ENCODE measurements at places on chromosomes 2 and 18. TPM values are rescaled to one million over a fixed set of nuclear protein-coding genes. Genes with fewer than 3 reads are reported as not detected.

The GAREM1 gene
- total RNA-seq, result 5.5 TPM

The TOGARAM2 gene
- total RNA-seq, result under 0.01 TPM

GRCh38 chr2:38672445-38673391 is 6.8 kb downstream of the GALM start:
- DNase-seq, result no peak

DNA sequence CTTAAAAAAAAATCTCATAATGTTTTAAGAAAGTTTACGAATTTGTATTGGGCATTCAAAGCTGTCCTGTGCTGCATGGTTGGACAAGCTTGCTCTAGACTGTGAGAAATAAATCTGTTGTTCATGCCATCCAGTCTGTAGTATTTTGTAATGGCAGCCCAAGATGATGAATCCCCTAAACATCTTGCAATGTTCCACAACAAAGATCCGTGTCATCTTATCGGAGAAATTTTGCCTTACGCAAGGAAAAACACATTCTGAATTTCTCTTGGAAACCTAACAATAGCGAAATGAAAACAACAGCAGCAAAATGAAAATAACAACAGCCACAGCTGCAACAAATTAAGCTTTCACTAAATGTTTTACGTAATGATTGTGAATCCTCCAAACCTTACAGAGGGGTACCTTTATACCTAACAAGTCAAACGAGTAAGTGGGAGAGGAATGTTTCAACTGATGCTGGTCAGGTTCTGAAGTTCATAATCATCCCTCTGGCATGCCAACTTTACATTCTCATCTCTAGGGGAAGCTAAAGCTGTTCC is 76.1 kb upstream of the RNU4ATAC start:
- DNase-seq, result no peak

DNA sequence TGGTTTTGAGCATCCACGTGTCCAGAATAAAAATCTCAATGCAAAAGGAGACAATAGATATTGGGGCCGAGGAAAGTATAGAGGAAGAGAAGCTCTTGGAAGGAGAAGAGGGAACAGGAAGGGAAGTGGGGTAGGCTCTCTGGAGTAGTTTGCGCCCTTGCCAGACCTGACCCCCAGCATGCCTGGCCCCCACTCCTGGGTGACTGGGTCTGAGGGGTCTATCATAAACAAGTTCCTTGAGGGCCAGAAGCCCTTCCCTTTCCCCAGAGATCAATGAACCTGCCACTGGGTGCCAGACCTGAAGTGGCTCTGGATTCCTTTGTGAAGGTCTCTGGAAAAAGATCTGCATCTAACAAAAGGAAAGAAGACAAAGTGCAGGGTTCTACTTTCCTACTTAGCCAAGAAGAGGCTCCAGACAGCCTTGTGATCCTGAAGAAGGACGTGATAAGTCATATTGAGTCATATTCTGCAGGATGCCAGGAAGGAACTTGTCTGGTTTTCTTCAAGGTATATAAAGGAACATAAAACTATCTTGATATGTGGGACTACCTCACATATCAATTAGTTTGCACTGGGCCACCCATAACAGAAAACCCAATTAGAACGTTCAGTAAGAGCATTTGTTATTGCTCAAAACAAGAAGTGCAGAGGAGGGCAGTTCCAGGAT is 18.7 kb upstream of the ATOH8 start:
- DNase-seq, result peak; percentile 83

DNA sequence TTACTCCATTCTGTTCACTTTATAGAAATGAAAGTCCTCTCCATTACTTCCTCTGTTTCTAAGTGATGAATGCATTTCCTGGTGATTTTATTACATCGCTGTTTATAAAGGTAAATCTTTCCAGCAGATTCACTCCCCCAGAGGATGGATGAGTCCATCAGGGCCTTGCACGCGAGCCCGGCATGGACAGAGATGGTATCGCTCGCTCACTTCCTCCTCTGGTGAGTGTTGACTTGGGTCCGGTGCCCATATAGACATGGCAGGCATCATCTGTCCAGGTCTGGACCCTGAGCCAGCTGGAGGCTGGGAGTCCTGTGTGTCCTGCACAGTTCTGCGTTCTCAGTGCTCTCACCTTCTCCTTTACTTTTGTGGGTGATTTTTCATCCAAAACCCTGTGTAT is 733.6 kb upstream of the SALL3 start:
- no peak for DNase-seq

DNA sequence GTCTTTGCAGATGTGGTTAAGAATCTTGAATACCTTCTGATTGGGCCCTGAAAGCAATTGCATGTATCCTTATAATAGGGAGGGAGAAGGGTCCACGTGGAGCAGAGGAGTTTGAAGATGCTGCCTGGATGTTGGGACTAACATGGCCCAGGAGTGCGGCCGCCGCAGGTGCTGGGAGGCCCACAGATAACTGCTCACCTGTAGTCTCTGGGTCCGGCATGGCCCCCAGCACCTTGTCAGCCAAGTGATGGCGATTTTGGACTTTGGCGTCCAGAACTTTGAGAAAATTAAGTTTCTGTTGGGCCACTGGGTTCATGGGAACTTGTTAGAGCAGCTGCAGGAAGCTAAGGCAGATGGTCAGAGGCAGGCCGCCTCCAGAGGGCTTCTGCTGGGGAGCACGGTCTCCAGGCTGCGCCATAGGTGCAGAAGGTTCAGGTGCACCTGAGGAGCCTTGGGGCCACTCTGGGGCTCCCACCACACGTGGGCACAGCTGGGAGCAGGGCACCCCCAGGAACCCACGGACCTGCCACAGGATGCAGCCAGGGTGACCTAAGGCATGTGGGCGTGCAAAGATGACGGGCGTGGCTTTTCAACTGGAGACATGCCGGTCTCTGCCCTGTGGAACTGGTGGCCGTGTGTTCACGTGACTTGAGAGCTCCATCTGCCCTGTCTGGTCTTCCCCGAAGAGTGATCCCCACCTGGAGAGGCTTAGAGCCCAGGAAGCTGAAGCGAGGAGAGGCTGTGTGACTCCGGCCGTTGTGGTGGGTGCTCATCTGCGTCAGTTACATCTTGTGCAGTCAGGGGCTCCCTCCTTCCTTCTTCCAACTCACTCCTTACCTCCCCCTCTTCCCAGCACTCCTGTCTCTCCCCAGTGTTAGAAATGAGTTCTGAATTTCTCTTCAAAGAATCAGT is 277.3 kb downstream of the AGAP1 start:
- no peak for DNase-seq

- peak; percentile 4 for DNase-seq
Measured at GRCh38 chr18:24538414-24539264, 78.2 kb downstream of the HRH4 start.

The CDK15 gene
- total RNA-seq, result 4.5 TPM

- no peak for DNase-seq
Measured at GRCh38 chr2:205694256-205694655, 12.0 kb downstream of the NRP2 start.

GRCh38 chr2:95348609-95349567 is 51.7 kb downstream of the KCNIP3 start:
- peak; percentile 30 for DNase-seq

DNA sequence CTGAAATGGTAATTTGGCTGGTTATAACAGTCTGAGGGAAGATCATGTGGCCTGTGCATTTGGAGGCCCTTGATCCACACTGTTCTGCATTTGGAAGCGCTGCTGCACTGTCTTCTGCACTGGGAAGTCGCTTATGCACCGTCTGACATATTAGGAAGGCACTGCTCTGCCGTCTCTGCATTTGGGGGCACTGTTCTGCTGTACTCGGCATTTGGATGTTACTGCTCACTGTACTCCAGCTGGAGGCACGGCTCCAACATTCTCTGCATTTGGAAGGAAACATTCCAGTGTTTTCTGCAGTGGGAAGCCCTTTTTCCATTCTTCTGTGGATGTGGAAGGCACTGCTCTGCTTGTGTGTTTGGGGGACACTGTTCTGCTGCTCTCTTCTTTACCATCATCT is 9.6 kb upstream of the PROM2 start:
- DNase-seq, result peak; percentile 2

DNA sequence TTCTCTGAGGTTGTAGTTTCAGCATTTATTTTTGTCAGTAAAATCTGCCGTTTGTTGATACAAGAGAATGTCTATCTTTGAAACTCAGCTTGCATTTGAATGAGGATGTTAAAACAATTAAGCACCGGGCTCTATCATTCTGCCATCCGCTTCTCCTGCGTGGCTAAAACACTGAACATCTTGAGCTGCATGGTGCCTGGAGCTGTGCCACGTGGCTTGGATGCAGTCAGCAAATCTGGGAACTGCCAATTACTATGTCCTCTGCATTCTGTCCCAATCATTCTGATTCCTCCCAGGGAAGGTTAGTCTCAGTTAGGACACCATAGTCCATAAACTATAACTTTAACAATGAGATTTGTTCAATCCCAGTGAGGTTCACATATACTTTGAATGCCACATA is 598.4 kb downstream of the FBXO15 start:
- DNase-seq, result peak; percentile 12

The CPO gene
- total RNA-seq, result not detected

DNA sequence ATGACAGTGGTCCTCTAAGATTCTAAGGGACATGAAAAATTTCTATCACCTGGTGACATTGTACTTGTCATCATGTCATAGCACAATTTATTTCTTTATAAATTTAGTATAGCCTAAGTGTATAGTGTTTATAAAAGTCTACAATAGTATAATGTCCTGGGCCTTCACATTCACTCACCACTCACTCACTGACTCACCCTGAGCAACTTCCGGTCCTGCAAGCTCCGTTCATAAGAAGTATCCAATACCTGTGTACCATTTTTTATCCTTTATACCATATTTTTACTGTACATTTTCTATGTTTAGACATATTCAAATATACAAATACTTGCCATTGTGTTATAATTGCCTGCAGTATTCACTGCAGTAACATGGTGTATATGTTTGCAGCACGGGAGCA is 72.8 kb upstream of the DSEL start:
- DNase-seq, result no peak

The KLF11 gene
- total RNA-seq, result 17.2 TPM

GRCh38 chr2:146748046-146748445 is 1096.8 kb upstream of the ACVR2A start:
- no peak for DNase-seq

- DNase-seq, result no peak
Measured at GRCh38 chr2:127195140-127196074, 24.7 kb downstream of the CYP27C1 start.

- no peak for DNase-seq
Measured at GRCh38 chr2:11757101-11757500, 10.7 kb downstream of the LPIN1 start.

The TFPI gene
- total RNA-seq, result 72.5 TPM

- DNase-seq, result no peak
Measured at GRCh38 chr2:88481691-88482336, 29.3 kb upstream of the FOXI3 start.

The SERPINB11 gene
- total RNA-seq, result not detected

- no peak for DNase-seq
Measured at GRCh38 chr2:205948496-205948837, 137.5 kb downstream of the INO80D start.

- no peak for DNase-seq
Measured at GRCh38 chr2:144240656-144241339, 279.1 kb downstream of the ZEB2 start.

DNA sequence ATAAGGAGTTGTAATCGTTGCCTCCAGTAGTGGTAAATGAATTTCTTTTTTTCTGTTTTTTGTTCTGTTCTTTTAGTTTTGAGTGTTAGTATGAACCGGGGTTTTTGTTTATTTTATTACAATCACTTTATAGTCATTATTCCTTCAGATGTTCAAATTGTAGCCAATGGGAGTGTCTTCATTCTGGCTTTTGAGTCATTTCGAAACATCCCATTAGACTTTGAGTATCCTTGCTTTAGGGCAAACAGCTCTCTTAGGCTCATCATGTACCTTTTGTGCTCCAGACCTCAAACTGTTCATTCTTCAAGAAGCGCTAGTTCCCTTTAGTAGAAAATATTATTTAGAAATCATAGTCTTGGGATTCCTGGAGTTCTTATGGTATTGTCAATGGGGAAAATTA is 54.2 kb upstream of the PAX3 start:
- no peak for DNase-seq

GRCh38 chr18:63664571-63664970 is 2.9 kb upstream of the SERPINB3 start:
- no peak for DNase-seq

DNA sequence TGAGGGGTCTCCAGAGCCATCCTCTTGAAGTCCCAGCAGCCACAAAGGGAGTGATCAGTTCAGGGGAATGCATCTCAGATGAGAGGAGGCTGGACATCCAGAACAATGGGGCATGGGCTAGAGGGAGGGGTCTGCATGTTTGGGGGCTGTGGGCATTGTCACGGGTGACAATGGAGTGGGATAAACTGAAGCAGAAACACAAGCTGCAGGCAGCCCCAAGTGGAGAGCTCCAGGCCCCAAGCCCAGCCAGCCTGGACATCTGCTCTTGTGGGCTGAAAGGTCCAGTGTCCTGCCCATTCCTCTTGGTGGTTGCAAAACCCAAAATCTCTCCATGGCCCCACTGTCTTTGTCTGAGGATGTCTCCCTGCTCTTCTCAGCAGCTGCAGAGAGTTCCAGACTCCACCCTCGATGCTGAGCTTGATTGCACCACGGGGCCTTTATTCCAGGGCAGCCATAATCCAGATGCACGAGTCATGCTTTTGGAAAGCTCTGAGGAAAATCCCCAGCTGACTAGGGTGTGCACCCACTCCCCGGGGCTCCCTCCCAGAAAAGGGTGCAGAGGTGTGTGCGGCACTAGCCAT is 149.4 kb downstream of the TNS1 start:
- peak; percentile 88 for DNase-seq

GRCh38 chr2:169164311-169164710 is 94.9 kb downstream of the DHRS9 start:
- no peak for DNase-seq

- no peak for DNase-seq
Measured at GRCh38 chr18:45251236-45251635, 364.0 kb upstream of the SLC14A2 start.

GRCh38 chr18:3919396-3920061 is 469.6 kb downstream of the TGIF1 start:
- DNase-seq, result no peak

DNA sequence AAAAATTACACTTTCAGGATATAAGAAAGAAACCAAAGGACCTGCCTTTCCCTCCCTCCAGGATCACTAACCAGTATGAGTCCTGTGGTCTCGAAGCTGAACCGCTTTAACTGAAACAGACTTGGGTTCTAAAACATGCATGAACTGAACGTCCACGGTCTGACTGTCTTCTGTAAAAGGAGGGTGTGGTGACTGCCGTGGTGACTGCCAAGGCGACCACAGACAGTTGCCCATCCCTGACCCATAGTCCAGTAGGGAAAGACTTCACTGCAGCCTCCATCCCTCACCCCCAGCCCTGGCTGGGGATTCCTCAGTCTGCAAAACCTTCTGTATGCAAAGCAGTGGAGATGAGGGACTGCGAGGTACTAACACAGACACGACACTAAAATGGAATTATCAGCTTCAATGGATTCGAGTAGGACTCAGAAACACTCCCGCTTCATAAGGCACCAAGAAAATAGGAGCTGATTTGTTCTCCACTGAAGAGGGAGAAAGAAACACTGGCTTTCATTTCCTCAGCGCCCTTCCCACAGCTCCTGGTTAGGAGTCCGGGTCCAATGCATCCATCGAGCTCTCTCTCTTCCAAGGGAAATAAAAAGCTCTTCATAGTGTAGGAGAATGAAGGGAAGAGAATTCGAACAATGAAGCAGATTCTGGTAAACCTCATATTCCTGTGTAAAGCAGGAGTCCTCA is 197.2 kb downstream of the HDAC4 start:
- no peak for DNase-seq

- DNase-seq, result no peak
Measured at GRCh38 chr18:74175658-74176057, 27.3 kb downstream of the TIMM21 start.
